Natural killer cell treated with Interleukin-12 subunit alpha and Interleukin-12 subunit beta and Interleukin-15 and Interleukin-18, amount 100 ng/mL, for 72 hours (primary cell): ENCODE measurements at places on chromosomes 4 and X.

GRCh38 chr4:15515106-15515505 is 45.4 kb downstream of the CC2D2A start:
- no peak for DNase-seq
- H3K36me3 ChIP-seq, result peaks cover 6% of the 10 kb centered on the region
- H3K4me3 ChIP-seq, result no peak overlapping the region
- H3K4me1 ChIP-seq, result no peaks in the 10 kb centered on the region

- peak overlapping the region; percentile 90 for H3K27ac ChIP-seq
- H3K4me3 ChIP-seq, result peak overlapping the region; percentile 87
- no peaks in the 10 kb centered on the region for H3K27me3 ChIP-seq
- peaks cover 62% of the 10 kb centered on the region for H3K4me1 ChIP-seq
- H3K36me3 ChIP-seq, result peaks cover 28% of the 10 kb centered on the region
Measured at GRCh38 chr4:38132843-38133662, 172.9 kb downstream of the PTTG2 start.

GRCh38 chr4:87179751-87180150 is 40.7 kb downstream of the KLHL8 start:
- no peak for DNase-seq
- H3K27me3 ChIP-seq, result no peaks in the 10 kb centered on the region
- no peak overlapping the region for H3K27ac ChIP-seq

DNA sequence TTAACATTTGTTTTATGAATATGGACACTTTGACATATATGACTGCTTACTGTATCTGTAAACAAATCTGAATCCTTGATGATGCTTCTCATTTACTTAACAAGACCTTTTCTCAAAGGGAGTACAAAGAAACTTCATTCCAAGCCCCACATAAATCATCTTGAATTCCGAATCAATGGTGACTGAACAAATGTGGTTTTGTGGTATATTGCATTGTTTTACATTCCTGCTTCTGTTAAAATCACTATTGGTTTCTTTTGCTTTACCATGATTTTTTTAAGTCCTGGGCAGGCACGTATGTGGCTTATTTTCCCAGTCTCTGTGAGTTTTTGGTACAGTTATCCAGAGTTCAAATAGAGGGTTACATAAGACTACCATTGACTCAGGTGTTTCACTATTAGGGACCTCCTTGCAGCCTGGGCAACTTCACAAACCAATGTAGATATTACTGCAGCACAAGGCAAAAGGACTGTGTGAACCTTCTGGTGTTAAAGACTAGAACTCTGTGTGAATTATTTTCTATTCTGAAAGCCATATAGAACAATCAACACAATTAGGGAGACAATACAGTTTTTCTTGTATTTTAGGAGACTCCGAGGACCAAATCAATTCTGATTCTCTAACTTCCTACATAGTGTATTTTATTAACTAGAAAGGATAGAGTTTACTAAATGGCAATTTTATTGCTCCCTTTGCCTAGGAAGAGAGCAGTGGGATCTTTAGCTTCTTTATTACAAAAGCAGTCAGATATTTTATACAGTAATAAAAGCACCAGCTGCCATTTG is 196.4 kb downstream of the GALNTL6 start:
- no peak for DNase-seq
- no peak overlapping the region for H3K27ac ChIP-seq
- no peaks in the 10 kb centered on the region for H3K4me1 ChIP-seq

- H3K27ac ChIP-seq, result no peak overlapping the region
- H3K4me1 ChIP-seq, result no peaks in the 10 kb centered on the region
- no peak for DNase-seq
- H3K27me3 ChIP-seq, result peaks cover 29% of the 10 kb centered on the region
- H3K4me3 ChIP-seq, result no peak overlapping the region
Measured at GRCh38 chr4:77117721-77118120, 39.3 kb upstream of the CCNG2 start.

DNA sequence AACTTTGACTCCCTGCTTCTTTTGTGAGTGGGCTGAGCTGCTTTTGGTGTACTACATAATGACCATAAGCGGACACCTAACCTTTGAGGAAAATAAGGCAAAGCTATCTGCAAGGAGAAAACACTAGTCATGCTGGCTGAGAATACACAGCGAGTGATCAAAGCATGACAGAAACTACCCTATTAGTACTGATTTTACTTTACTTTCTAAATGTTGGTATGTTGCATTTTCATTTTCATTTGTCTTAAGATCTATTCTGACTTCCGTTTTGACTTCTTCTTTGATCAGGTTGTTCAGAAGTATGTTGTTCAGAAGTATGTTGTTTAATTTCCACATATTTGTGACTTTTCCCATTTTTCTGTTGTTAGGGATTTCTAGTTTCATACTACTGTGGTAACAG is 361.1 kb downstream of the TRAM1L1 start:
- H3K36me3 ChIP-seq, result no peaks in the 10 kb centered on the region
- DNase-seq, result no peak
- no peaks in the 10 kb centered on the region for H3K27me3 ChIP-seq
- H3K4me1 ChIP-seq, result no peaks in the 10 kb centered on the region
- no peak overlapping the region for H3K4me3 ChIP-seq
- no peak overlapping the region for H3K27ac ChIP-seq

DNA sequence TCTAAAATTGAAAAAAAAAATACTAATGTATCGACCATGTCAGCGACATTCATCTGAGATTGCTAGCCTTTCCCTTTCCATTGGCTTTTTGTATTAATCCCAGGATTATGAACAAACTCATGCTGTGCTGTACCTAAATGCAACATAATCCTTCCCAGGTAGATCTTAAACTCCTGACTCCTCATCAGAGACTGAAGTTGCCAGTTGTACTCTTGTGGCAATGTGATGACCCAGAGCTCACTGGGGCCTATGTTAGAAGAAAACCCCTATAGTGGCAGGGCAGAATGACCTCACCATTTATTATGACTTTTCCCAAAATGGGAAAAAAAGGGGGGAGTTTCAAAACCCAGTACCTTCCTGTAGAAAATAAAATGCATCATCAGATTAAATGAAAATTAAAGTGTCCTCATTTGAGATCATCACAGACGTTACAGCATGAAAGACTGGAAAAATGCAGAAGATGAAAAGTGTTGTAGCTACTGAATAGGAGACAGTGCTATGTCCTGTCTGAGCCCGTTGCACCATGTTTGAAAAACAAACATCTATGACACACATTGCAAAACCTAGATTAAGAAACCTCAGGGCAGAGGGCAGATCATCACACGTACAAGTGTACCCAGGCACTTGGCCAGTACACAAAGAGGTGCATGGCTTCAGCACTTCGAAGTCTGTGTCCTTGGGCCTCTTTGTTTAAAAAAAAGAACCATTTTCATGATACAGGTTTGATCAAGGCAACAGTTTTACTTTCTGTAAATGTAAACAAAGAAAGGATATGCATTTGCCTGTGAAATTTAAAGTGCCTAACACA is 6.8 kb upstream of the ACSL4 start:
- no peaks in the 10 kb centered on the region for H3K36me3 ChIP-seq
- no peak overlapping the region for H3K4me3 ChIP-seq
- no peak for DNase-seq
- no peak overlapping the region for H3K27ac ChIP-seq

GRCh38 chr4:183183906-183184535 is 85.0 kb downstream of the WWC2 start:
- H3K4me1 ChIP-seq, result peaks cover 23% of the 10 kb centered on the region
- peak overlapping the region; percentile 3 for H3K4me3 ChIP-seq
- H3K36me3 ChIP-seq, result no peaks in the 10 kb centered on the region
- peaks cover 36% of the 10 kb centered on the region for H3K27me3 ChIP-seq
- no peak for DNase-seq

- peaks cover 4% of the 10 kb centered on the region for H3K4me1 ChIP-seq
- no peak overlapping the region for H3K27ac ChIP-seq
- H3K36me3 ChIP-seq, result no peaks in the 10 kb centered on the region
- no peaks in the 10 kb centered on the region for H3K27me3 ChIP-seq
Measured at GRCh38 chrX:97790850-97791249, 907.1 kb downstream of the RPA4 start.

DNA sequence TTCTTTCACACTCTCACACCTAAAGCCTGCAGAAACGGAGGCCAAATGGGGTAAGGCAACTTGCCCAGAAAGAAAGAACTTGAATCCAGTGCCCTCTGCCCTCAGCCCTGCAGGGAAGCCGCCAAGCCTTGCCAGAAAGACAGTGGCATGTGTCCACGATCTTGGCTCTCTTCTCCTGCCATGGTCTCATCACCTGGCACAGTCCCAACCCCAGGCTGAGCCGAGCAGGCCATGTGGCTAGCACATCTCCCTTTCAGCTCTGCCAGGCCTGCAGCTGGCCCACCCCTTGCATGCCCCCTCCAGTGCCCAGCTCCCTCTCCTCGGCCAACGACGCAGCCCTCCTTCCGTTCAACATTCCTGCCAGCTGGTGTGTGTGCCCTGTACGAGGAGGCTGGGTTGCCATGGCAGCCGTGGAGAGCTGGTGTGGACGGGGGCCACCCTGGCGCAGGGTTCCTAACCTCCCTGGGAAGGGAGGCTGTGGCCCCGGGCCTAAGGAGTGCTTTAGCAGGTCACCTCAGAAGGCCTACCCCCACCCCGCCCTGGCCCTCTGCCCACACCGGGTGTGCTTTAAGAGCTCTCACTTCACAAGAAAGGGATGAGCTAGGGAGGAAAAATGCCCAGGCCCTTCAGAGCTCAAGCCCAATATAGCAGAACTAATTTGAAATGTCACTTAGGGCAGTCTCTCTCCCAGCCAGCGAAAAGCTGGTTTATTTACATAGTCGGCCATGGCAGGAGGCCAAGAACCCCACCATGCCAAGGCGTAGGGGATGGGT is 73.0 kb upstream of the PJA1 start:
- no peaks in the 10 kb centered on the region for H3K4me1 ChIP-seq
- H3K4me3 ChIP-seq, result no peak overlapping the region
- peaks cover 7% of the 10 kb centered on the region for H3K27me3 ChIP-seq
- no peak for DNase-seq
- H3K27ac ChIP-seq, result no peak overlapping the region

- no peak for DNase-seq
- H3K27ac ChIP-seq, result no peak overlapping the region
- H3K4me3 ChIP-seq, result no peak overlapping the region
- H3K4me1 ChIP-seq, result no peaks in the 10 kb centered on the region
- no peaks in the 10 kb centered on the region for H3K27me3 ChIP-seq
Measured at GRCh38 chr4:2367626-2368025, 50.8 kb downstream of the ZFYVE28 start.

DNA sequence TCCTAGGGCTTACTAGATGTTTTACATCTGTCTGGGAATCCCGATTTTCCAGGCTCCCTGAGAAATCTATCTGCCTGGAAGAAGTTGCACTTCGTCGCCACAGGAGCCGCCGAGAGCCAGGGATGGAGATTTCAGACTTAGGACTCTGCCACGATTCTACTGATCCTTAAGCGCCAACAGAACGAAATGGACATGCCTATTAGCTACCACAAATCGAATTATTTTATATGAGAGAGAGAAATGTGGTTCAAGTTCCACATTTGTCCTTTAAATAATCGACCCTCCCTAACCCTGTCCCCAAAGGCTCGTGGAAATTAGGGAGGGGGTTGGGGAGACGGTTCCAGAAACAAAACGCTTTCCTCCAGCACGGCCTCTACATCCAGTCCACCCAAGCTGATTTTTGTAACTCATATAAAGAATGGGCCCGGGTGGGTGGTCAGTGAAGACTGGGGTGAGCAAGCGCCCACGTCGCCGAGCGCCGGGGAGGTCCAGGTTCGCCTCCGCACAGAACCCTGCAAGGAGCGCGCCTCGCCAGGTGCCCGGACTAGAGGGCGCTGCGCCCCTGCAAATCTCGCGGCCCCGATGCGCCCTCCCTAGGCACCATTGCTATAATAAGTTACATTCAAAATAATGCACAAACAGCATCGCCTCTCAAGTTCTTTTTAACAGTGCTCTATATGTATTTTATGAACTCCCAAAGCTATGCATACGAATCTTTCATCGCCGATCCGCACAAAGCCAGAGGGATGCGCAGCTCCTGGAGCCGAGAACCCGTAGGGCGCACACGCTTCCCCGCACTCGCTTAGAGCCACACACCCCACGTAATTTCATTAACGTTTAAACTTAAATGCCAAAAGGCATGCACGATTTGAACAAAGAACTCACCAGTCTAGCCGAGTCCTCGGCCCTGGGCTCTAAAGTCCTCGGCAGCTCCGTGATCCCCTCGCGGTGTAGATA is 2.1 kb upstream of the FAT1 start:
- no peaks in the 10 kb centered on the region for H3K4me1 ChIP-seq
- peaks cover 5% of the 10 kb centered on the region for H3K36me3 ChIP-seq
- DNase-seq, result no peak
- no peak overlapping the region for H3K4me3 ChIP-seq

GRCh38 chr4:5881340-5881739 is 11.5 kb downstream of the CRMP1 start:
- no peak for DNase-seq
- peaks cover 72% of the 10 kb centered on the region for H3K27me3 ChIP-seq
- H3K4me3 ChIP-seq, result no peak overlapping the region

- H3K4me1 ChIP-seq, result peaks cover 17% of the 10 kb centered on the region
- H3K27me3 ChIP-seq, result peaks cover 67% of the 10 kb centered on the region
- DNase-seq, result no peak
- H3K27ac ChIP-seq, result no peak overlapping the region
- H3K4me3 ChIP-seq, result no peak overlapping the region
- peaks cover 8% of the 10 kb centered on the region for H3K36me3 ChIP-seq
Measured at GRCh38 chr4:13534344-13535063, 9.8 kb downstream of the NKX3-2 start.

DNA sequence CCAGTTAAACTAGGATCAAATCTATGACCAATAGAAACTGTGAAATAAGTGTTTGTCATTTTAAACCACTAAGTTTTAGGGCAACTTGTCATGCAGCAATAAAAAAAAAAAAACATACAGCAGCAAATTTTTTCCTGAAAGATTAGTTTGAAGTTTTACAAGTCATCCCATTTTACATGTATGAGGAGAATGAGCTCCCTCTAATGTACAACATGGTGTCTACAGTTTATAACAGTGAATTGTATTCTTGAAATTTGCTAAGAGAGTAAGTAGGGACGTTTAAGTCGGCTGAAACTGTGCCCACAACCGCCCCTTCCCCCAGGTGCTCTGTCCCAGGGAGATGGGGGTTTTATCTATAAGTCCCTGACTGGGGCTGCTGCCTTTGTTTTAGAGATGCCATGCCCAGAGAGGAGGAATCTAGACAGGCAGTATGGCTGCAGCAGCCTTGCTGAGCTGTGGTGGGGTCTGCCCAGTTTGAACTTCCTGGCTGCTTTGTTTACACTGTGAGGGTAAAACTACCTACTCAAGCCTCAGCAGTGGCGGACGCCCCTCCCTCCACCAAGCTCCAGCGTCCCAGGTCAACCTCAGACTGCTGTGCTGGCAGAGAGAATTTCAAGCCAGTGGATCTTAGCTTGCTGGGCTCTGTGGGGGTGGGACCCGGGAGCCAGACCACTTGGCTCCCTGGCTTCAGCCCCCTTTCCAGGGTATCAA is 499.3 kb upstream of the CT83 start:
- H3K36me3 ChIP-seq, result peaks cover 6% of the 10 kb centered on the region
- no peak for DNase-seq
- H3K4me3 ChIP-seq, result no peak overlapping the region
- H3K27ac ChIP-seq, result no peak overlapping the region
- no peaks in the 10 kb centered on the region for H3K4me1 ChIP-seq

GRCh38 chr4:7410446-7410845 is 24.3 kb downstream of the PSAPL1 start:
- peaks cover 48% of the 10 kb centered on the region for H3K27me3 ChIP-seq
- peaks cover 33% of the 10 kb centered on the region for H3K36me3 ChIP-seq
- no peaks in the 10 kb centered on the region for H3K4me1 ChIP-seq
- DNase-seq, result peak; percentile 15
- no peak overlapping the region for H3K27ac ChIP-seq

GRCh38 chr4:83875437-83875836 is 339.5 kb downstream of the GPAT3 start:
- no peaks in the 10 kb centered on the region for H3K4me1 ChIP-seq
- H3K4me3 ChIP-seq, result no peak overlapping the region
- no peak for DNase-seq
- H3K27ac ChIP-seq, result no peak overlapping the region

- H3K4me1 ChIP-seq, result no peaks in the 10 kb centered on the region
- no peak overlapping the region for H3K27ac ChIP-seq
- no peaks in the 10 kb centered on the region for H3K36me3 ChIP-seq
- DNase-seq, result no peak
Measured at GRCh38 chrX:146614663-146615478, 194.7 kb upstream of the CXorf51B start.
